Stimulated activated CD4-positive, alpha-beta T cell treated with anti-CD3 and anti-CD28 coated beads, Interleukin-1b, Interleukin-23, amount 100 ng/mL, for 1 hour (primary cell): ENCODE measurements at places on chromosomes 16 and 17.

GRCh38 chr17:77707546-77707945 lies 251.0 kb upstream of the TNRC6C start:
- DNase-seq, result no peak

- DNase-seq, result no peak
Observed at GRCh38 chr16:87101903-87102302, 215.3 kb downstream of the C16orf95 start.

- no peak for DNase-seq
Observed at GRCh38 chr16:30063893-30064728, 1.4 kb upstream of the ALDOA start.

GRCh38 chr17:55524440-55525220 lies 13.4 kb upstream of the SMIM36 start:
- DNase-seq, result no peak

DNA sequence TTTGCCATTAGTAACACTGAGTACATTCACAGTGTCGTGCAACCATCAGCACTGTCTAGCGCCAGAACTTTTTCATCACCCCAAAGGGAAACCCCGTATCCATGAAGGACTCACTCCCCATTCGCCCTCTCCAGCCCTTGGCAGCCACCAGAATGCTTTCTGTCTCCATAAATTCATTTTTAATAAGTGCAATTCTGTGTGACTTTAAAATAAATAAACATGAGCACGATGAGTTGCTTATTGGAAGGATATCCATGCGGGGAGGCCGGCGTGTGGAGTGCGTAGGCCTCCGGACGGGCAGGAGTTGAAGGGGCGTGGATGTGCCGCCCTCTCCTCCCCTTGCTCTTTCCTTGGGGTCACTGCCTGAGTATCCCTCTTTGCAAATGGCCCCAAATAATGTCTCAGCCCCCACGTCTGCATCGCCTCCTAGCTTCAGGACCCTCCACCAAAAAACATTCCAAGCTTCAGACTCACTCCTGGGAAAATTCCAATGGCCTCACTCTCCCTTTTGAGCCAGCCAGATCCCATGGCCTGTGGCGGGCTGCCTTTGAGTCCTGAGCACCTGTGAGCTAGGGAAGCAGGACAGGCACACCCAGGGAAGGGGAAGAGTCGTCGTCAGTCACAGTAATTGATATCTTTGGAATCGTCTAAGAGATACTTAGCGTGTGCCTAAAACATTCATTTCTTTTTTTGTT lies 306.3 kb downstream of the SEC14L1 start:
- DNase-seq, result no peak

- no peak for DNase-seq
Observed at GRCh38 chr17:28191018-28191417, 128.0 kb upstream of the TMEM97 start.

DNA sequence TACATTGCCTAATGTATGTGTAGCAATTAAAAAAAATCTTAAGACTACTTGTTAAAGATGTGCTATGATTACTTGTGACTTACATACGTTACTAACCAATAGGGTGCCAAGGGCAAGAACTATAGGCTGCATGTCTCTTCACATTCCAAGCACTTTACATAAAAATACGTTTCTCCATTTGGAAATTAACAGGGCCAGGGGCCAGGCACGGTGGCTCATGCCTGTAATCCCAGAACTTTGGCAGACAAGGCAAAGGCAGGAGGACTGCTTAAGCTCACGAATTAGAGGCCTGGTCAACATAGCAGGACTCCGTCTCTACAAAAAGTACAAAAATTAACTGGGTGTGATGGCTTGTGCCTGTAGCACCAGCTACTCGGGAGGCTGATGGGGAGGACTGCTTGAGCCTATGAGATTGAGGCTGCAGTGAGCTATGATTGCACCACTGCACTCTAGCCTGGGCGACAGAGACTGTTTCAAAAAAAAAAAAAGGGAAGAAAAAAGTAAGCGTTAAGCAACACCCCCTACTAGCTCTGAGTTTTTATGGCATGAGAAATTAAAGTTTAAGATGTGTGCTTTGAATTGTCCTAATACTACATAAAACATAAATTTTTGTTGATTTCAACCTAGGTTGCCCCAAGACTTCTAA lies 12.3 kb downstream of the PSMD12 start:
- DNase-seq, result no peak

DNA sequence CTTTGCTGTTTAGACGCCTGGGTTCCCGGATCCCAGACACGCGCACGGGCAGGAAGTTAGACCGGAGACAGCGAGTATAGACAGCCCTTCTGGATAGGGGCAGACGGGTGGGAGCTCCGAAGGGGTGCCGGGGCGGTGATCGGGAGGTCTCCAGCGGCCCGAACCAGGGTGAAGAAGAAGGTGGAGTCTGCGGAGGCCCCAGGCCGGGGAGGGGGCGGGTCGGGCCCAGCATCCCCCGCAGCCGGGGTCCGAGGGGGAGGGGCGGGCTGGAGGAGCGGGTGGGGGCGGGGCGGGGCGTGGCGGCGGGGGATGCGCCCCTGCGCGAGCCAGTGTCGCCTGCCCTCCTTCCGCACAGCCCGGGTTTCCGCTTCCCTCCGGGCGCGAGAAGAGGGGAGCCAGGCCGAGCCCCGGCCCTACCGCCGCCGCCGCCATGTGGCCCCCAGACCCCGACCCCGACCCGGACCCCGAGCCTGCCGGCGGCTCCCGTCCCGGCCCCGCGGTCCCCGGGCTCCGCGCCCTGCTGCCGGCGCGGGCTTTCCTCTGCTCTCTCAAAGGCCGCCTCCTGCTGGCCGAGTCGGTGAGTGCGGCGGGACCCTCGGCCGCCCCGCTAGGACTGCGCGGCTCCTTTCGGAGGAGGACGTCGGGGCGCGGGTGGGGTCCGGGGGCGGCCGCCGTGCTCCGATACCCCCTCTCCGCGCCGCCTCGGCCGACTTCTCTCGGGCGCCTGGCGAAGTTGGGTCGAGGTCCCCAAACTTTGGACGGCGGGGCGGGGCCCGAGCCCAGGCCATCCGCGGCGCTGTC lies at the start of gene CMTM3:
CMTM3 (plus strand) TSS at position 329 of the 801 bp plus-strand sequence; CDS start at position 431, 102 bp downstream.
- peak; percentile 63 for DNase-seq

DNA sequence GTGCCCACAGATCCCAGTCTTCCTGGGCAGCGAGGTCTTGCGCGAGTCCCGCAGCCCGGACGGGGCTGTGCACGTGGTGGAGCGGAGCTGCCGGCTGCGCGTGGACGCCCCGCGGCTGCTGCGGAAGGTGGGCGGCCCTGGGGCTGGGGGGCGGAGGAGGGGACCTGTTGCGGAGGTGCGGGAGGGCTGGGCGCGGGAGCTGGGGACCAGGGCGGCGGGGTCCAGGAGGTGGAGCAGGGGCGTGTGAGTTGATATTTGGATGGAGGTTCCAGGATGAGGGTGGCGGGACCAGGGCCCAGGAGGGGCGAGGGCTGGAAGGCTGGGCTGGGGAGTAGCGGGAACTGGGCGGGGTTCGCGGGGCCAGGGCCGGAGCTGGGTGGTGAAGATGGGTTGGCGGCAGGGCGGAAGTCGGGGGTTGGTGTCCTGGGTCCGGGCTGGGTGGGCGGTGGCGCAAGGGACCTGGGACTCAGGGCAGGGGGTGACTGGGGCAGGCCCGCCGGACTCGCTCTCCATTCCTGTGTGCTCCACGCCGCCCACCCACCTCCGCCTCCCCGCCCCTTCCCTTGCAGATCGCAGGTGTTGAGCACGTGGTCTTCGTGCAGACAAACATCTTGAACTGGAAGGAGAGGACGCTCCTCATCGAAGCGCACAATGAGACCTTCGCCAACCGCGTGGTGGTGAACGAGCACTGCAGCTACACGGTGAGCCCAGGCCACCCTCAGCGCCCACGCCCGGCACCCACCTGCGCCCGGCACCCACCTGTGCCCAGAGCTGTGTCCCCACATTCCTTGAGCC lies 29.6 kb downstream of the SEC14L5 start:
- no peak for DNase-seq

- DNase-seq, result no peak
Observed at GRCh38 chr16:67179421-67180080, 4.2 kb downstream of the MATCAP1 start.

DNA sequence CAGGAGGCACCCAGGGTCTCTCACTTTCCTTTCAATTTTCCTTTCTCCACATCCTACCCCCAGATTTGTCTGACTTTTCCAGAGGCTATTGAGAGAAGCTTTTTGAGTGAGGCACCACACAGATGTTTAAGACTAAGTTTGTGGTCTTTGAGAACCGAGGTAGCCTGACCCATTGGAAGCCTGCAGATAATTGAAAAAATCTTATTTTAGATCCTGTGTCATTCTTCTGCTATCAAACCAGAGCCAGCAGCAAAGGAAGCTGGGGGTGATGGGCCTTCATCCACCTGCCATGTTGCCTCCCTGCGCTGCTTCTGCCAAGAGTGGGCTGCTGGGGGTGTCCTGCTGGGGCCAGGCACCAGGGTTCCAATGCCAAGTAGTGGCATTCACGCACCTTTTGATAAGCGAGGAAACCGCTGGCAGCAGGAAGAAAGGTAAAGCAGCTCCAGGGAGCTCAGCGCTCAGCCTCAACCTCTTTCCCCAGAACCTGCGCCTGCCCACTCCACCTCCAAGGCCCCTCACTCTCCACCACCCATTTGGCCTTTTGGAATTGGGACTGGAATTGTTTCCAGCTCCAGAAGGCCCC lies 55.6 kb downstream of the MPRIP start:
- DNase-seq, result no peak

GRCh38 chr16:723695-724094 lies 2.5 kb downstream of the CCDC78 start:
- DNase-seq, result no peak

DNA sequence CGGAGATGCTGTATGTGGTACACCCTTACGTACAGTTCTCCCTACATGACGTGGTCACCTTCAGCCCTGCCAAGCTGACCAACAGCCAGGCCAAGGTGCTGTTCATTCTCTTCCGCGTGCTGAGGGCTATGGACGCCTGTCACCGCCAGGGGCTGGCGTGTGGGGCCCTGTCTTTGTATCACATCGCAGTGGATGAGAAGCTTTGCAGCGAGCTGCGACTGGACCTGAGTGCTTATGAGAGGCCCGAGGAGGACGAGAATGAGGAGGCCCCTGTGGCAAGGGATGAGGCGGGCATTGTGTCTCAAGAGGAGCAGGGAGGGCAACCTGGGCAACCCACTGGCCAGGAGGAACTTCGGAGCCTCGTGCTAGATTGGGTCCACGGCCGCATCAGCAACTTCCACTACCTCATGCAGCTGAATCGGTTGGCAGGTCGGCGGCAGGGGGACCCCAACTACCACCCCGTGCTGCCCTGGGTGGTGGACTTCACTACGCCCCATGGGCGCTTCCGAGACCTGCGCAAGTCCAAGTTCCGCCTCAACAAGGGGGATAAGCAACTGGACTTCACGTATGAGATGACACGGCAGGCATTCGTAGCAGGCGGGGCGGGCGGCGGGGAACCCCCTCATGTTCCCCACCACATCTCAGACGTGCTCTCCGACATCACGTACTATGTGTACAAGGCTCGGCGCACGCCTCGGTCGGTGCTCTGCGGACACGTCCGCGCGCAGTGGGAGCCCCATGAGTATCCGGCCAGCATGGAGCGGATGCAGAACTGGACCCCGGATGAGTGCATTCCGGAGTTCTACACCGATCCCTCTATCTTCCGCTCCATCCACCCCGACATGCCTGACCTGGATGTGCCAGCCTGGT lies 1.4 kb downstream of the WDR81 start:
- no peak for DNase-seq

GRCh38 chr16:15607700-15608396 lies 35.1 kb downstream of the MARF1 start:
- no peak for DNase-seq

- DNase-seq, result no peak
Observed at GRCh38 chr17:28585851-28586250, 9.2 kb upstream of the ALDOC start.

- no peak for DNase-seq
Observed at GRCh38 chr17:14355556-14355955, 54.7 kb downstream of the HS3ST3B1 start.

GRCh38 chr17:4818276-4818675 lies 11.3 kb downstream of the PLD2 start:
- DNase-seq, result no peak

- peak; percentile 5 for DNase-seq
Observed at GRCh38 chr17:17590883-17591354, 589 bp downstream of the PEMT start.

DNA sequence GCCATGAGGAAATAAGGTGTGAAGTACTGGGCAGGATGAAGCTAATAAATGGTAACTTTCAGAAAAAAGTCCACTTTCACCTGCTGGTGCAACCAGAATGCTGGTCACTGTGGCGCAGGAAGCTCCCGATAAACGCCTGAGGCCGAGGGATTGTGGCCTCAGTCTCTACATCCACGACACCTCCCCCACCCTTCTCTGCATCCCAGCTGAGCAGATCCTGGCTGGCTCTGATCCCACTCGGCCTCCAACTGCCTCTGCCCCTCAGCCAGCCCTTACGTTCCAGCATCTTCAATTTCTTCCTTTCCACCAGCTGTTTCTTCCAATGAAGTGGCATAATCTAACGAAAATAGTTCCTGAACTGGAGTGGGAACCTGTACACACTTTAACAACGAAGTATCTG lies 49.5 kb downstream of the COX4I1 start:
- no peak for DNase-seq

DNA sequence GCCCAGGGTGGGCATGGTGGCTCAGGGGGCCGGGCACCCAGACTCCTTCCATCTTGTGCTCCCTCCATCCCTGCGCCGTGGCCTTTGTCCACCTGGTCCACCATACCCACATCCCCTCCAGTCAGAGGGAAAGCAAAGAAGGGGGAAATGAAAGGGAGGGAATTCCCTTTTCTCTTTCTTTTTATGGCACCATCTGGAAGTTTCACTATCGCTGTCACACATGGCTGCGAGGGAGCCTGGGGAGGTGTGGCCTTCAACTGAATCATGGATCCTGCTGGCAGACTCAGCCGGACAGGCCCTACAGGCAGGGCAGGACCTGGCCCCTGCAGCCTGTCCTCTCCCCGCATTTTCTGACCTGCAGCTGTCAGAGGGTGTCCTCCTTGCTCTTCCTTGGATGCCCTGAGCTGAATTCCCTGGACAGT lies 6.2 kb downstream of the SLC12A3 start:
- DNase-seq, result no peak

DNA sequence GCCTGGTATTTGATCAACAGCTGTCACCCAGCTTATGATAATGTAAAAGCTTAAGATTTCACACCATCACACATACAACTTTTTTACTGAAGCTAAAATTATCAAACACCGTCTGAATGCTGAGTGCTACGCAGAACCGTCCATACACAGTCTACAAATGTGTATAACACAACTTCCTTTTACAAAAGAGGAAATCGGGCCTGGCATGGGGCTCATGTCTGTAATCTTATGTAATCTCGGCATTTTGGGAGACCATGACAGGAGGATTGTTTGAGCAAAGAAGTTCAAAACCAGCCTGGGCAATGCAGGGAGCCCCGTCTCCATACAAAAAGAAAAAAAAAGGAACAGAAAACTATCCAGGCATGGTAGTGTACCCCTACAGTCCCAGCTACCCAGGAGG lies 19.6 kb upstream of the QRICH2 start:
- no peak for DNase-seq

- no peak for DNase-seq
Observed at GRCh38 chr17:43874293-43874692, 27.3 kb downstream of the CD300LG start.

DNA sequence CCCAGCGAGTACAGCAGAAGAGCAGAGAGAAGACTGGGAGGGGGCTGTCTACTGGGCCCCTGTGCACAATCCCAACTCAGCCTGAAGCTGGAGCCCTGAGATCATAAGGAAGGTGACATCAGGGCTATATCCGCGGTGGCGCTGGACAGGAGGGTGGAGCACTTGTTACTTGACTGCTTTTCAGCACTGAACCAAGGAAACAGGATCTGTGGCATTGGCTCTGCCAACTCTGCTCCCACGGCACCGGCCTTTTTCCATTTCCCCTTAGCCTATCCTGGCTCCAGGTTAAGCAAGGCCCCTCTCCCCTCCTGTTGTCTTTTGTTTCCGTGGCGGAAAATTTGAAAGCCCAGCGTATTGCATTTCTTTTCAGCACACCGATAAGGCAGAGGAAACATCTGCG lies 125.0 kb upstream of the IRX3 start:
- DNase-seq, result no peak
